ENCODE measurements at places on chromosomes 3 and 15.
A peak's percentile ranks its signal among the peaks of the same experiment; 100 is the strongest.

DNA sequence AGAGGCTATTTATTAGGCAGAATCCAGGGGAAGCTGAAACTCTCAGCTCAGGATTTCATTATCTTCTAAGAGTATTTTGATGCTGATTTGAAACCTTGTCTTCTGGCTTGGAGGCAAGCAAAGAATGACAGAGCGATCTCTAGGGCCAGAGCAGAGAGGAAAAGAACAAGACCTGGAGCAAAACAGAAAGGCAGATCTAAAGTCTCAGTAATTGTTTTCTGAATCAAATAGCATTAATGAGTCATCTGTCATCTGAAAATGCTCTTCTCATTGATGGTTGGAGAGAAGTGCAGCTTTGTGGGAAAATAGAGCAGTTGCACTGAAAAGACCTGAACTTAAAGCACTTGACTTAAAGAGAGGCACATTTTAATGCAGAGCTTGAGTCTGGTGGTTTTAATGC lies 385.9 kb downstream of the RAP2B start:
- DNase-seq: no peak

DNA sequence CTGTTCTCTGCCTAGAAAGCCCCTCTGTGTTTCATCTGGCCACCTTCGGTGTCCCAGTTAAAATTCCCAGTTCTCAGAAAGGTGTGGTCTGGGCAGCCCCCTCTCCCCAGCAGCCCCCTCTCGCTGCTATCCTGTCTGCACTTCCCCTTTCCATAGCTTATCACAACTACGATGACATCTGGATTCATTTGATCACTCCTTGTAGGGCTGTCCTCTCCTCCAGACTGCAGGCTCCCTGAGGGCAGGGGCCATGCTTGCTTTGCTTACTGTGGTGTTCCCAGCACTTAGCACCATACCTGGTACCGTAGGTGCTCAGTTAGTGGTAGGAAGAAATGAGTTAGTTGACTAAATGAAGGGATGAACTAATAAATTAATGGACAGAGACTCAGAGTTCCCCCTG lies 26.3 kb upstream of the GOLGA6C start:
- no peak for DNase-seq

GRCh38 chr3:177109688-177110330 lies 87.5 kb downstream of the TBL1XR1 start:
- DNase-seq: peak; percentile 43

GRCh38 chr3:149620291-149621020 lies 37.4 kb downstream of the WWTR1 start:
- no peak for DNase-seq

- no peak for DNase-seq
These were observed 1.5 kb downstream of the ATP8B4 start for GRCh38 chr15:50117431-50118027.

DNA sequence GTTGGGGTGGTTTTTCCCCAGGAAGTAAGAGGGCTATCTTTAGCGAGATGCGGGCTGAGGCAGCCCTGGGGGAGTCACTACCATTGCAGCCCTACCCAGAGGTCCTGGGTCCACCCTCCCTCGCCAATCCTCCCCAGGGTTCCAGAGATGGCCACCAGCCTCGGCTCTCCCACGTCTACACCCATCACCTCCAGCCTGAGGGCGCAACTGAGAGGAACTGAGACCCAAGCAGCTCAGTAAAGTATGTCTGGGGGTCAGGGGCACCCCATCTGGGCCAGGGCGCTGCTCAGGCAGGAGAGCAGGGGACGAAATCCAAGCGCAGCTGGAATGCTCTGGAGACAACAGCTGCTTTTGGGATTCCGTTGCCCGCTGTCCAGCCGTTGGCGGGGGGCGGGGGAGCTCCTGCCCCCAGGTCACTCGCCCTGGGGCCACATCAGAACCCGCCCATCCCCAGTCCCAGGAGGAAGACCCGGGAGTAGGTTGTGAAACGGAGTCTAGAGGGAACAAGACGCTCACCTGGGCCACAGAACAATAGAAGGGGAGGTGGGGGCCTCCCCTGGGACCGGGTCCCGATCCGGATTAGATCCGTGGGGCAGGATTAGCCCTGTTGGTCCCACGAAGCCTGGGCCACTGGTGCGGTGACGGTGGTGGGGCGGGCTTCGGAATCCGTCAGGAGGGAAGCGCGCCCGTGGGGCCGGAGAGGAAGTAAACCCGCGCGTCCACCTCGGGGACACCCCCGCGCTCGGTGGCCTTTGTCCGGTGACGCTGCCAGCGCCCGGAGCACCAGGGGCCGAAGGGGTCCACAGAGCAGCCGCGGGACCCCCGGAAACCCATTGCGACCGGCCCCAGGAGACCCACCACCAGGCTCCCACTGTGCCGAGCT lies 1.4 kb upstream of the NDUFAF3 start:
- DNase-seq: no peak

GRCh38 chr3:28923994-28924393 lies 356.9 kb upstream of the RBMS3 start:
- no peak for DNase-seq

DNA sequence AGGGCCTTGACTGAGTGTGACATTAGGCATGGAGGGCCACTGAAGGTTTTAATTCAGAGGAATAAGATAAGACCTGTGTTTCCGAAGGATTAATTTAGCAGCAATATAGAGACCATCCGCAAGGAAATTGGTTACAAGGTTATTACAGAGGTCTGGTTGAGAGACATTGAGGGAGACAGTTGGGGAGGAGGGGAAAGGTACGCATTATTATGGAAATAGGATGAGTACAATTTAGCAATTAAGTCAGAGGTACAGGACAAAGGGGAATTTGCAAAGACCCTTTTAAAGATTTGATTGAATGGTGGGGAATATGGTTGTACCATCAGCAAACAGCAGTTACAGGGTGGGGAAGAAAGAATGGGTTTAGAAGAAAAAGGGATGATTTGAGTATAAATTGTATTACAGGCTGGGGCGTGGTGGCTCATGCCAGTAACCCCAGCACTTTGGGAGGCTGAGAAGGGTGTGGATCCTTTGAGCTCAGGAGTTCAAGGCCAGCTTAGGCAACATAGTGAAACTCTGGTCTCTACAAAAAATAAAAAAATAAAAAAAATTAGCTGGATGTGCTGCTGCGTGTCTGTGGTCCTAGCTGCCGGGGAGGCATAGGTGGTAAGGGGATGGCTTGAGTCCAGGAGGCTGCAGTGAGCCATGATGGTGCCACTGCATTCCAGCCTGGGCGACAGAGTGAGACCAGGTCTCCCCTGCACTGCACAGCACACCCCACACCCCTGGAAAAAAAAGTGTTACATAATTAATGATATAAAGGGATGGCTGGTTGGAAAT lies 11.3 kb downstream of the ARL8B start:
- DNase-seq: no peak

GRCh38 chr15:50390554-50391264 lies 33.5 kb upstream of the USP8 start:
- peak; percentile 41 for DNase-seq

DNA sequence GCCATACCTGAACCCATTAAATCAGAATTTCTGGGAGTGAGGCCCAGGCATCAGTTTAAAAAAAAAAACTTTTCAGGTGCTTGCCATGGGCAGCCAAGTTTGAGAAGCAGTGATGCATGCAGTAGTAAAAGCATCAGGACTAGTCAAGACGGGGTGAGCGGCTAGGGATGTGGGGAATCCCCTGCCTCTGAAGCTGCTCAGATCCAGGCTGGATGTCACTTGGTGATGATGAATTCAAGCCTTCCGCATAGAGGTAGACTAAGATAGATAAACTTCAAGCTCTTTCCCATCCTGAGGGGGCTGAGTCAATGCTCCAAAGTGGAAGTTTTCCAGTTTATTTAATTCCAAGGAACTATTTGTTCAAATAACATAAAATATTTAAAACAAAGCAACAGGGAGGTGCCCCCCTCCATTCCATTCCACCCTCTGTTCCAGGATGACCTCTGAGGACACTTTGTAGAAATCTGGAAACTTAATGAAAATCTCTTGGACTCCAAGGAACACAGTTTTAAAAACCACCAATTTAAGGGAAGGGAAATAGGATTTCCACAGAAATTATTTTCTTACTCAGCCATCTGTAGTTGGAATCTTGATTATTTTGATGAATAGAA lies 100.4 kb upstream of the NR2E3 start:
- no peak for DNase-seq

DNA sequence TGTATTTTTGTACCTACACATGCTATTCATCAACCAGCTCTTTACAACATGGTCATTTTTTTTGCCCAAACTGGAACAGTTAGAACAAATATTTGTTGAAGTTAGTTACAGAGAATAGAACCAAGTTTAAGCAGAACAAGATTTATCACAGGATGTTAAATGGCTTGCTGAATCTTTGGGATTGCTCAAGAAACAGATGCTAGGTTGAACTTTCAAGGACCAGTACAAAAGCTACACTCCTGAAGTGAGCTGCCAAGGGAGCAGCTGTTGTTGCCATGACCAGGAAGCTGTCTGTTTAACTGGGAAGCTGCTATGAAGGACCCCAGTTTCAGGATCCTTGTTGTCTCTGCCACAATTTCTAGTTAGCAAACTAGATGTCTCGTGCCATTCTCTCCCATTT lies 53.7 kb downstream of the ZIC1 start:
- DNase-seq: no peak

DNA sequence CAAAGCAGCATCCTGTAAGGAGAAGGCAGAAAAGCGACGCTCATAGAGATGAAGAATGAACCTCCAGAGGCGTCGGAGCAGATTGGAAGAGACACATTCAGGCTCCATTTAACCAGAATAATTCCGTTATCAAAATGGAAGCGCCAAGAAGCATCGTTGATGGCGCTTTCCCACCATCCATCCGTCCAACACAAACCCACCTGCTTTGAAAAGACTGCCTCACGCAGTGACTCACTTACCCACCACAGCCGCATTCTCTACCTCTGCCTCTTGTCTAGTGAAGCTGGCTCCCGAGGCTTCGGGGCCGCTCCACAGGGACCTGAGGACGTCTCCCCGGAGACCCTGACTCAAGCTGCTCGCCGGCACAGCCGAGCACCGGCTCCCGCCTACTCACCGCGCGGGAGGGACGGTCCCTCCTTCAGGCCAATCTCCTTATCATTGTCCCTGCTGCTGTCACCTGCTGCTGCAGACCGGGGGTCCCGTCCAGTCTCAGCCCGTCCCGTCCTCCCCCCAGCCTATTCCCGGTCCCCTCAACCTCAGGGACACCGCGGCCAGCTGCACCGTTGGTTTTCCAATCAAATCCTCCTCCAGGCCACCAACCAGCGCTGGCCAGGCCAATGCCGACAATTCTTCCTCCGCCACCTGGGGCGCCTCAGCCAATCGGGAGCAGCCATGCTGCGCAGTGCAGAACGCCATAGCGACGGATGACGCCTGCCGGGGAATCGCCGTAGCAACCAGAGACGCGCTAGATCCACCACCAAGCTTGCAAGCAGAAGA lies at the start of gene NEK10:
Gene NEK10 (minus strand): TSS at position 553 of the 777 bp plus-strand sequence. CDS start 16,501 bp downstream, outside the sequence.
- DNase-seq: peak; percentile 88

DNA sequence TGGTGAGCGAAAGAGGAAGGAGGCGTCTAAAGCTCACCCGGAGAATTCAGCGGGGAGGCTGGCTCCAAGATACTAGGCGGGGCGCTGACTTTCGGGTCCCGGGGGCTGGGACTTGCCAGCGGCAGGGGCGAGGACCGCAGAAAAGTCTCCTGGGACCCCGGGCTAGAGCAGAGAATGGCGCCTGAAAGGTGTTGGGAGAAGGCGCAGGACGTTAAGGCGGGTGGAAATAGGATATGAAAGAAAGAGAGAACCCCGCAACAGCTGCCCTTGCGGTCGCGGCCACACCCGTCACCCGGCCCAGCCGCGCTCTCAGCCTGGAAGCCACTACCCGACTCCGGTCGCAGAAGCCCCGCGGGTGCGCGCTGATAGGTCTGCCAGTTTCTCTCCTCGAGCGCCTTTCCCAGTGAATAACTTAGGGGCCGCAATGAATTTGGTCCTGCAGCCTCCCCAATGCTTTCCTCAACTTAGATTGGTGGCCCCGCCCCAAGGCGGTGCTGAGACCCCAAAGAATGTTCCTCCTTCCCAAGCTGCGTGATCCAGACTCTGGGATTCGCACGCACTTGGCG lies 604 bp downstream of the LTK start:
- no peak for DNase-seq

GRCh38 chr3:178096955-178097354 lies 439.3 kb upstream of the KCNMB2 start:
- DNase-seq: no peak

GRCh38 chr15:20348900-20349773 lies 192.5 kb downstream of the GOLGA6L6 start:
- no peak for DNase-seq

GRCh38 chr3:160127308-160127707 lies 97.9 kb upstream of the C3orf80 start:
- DNase-seq: no peak

- no peak for DNase-seq
These were observed 6.5 kb downstream of the EPHB3 start for GRCh38 chr3:184567946-184568559.

GRCh38 chr3:11346416-11346815 lies 74.2 kb downstream of the ATG7 start:
- DNase-seq: no peak

- DNase-seq: no peak
These were observed 136.0 kb downstream of the KCNMB2 start for GRCh38 chr3:178672275-178672674.

GRCh38 chr15:91469632-91470567 lies 369.8 kb downstream of the SV2B start:
- DNase-seq: no peak

DNA sequence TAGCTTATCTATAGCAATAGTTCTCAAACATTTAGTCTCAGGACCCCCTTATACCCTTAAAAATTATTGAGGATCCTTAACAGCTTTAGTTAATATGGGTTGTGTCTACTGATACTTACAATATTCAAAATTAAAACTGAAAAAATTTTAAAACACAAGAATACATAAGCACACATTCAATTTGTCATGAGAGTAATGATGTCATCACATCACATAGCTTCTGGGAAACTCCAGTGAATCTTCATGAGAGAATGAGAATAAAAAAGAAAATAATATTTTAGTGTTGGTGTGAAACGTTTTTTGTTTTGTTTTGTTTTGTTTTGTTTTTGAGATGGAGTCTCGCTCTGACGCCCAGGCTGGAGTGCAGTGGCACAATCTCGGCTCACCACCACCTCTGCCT lies 25.2 kb upstream of the ACP3 start:
- no peak for DNase-seq

DNA sequence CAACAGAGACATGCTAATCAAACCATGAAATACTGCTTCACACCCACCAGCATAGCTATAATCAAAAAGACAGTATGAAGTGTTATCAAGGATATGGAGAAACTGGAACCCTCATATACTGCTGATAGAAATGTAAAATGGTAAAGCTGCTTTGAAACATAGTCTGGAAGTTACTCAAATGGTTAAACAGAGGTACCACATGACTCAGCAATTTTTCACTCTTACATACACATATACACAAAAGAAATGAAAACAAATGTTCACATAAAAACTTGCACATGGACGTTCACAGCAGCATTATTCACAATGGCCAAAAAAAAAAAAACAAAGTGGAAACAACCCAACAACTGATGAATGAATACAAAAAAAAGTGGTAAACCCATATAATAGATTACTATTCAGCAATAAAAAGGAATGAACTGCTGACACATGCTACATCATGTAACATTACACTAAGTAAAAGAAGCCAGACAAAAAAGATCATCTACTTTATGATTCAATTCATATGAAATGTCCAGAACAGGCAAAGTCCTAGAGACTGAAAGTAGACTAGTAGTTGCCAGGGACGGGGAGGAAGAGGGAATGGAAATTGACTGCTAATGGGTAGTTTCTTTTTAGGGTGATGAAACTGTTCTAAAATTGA lies 23.2 kb downstream of the ZNF148 start:
- DNase-seq: no peak

GRCh38 chr3:188179006-188179966 lies 25.3 kb downstream of the LPP start:
- DNase-seq: peak; percentile 92

GRCh38 chr3:155192957-155193746 lies 100.3 kb downstream of the STRIT1 start:
- no peak for DNase-seq

Measured in NCI-H510A treated with DMSO at 0.1 percent for 48 hours (cell line).